ENCODE measurements at places on chromosomes 4 and X.

GRCh38 chrX:41759817-41760216, 35.8 kb downstream of the GPR82 start:
- peak; percentile 10 for DNase-seq

- no peak for DNase-seq
These were observed 1.5 kb downstream of the MAGT1 start for GRCh38 chrX:77893713-77894112.

GRCh38 chr4:69764311-69764710, 3.9 kb upstream of the SULT1B1 start:
- no peak for DNase-seq

- peak; percentile 83 for DNase-seq
These were observed at the start of gene GLRB for GRCh38 chr4:157075811-157076577. Gene GLRB (plus strand): TSS chr4:157076150. CDS start chr4:157078025, 1,875 bp downstream.

DNA sequence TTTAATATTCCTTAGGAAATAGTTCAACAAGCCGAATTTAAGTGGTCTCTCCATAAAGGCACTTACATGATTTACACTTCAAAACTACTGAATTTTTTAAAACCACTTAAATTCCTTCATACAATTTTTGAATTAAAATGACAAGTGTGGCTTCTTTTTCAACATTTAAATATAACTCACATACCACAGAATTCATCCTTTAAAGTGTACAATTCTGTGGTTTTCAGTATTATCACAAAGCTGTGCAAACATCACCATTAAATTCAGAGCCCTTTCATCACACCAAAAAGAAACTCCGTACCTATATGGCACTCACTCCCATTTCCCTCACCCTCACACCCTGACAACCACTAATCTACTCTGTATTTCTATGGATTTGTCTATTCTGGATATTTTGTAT, 200.9 kb upstream of the MAB21L2 start:
- no peak for DNase-seq

- DNase-seq = peak; percentile 44
These were observed 203.1 kb downstream of the SLC7A11 start for GRCh38 chr4:138039010-138039409.

- no peak for DNase-seq
These were observed 11.8 kb downstream of the AKAP4 start for GRCh38 chrX:50188859-50189600.

DNA sequence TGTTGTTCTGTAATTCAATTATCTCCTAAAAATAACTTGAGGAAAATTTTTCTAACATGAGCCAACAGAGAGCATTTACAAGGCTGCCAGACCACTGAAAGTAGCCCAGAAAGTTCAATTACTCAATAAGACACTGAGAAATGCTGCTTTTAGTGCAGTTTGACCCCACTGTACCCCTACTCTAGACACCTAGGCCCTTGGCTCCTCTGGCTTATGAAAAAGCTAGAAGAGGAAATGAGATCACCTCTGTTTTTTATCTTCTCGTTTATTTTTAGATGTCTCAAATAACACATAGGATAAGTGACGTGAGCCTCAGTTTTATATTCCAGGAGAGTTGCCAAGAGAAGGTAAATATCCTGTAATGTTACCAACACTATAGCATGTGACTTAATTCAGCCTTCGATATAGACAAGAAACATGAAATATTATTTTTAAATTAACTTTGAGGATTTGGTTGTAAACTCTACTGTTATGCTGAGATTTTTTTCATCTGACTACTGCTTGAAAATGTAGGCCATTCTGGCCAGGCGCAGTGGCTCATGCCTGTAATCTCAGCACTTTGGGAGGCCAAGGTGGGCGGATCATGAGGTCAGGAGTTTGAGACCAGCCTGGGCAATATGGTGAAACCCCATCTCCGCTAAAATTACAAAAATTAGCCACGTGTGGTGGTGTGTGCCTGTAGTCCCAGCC, 24.4 kb downstream of the TNIP3 start:
- DNase-seq = no peak

- DNase-seq = no peak
These were observed 28.3 kb upstream of the PGRMC2 start for GRCh38 chr4:128315756-128316520.

DNA sequence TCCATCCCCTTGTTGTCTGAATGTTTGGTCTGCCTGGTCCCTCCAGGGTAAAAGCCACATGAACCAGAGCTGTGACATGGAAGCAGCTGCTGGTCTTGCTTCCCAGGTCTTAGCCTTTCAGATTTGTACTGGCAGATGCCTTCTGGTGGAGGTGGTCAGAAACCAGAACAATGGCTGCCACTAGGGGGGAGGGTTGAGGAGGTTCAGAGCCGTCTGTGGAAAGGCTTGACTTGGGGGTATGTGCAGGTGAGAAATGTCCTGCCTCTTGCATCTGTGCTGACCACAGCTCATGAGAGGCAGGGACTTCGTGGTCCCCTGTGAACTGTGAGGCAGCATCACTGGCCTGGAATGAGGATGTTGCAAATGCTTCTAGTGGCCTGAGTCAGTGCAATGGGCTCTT, 144.2 kb upstream of the WDR1 start:
- no peak for DNase-seq

GRCh38 chr4:123603165-123603564, 206.6 kb downstream of the SPRY1 start:
- no peak for DNase-seq

DNA sequence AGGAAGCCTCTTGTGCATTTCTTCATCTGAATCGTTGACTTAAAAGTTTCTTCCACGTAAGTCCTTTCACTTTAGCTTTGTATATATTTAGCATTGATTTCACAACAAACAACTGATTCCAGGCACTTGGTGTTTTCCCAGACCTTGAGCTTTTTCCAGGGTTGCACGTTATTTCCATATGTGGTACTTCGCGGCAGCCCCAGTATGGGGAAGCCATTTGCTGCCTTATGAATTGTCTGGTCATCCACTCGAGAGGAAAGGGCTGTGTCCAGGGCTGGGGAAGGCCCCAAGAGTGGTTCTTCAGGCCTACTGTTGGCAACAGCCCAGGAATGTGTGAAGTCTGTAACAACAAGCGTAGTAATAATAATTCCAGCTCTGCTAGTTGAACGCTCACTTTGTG, 2.8 kb upstream of the TLR8 start:
- peak; percentile 14 for DNase-seq

- no peak for DNase-seq
These were observed 209.1 kb upstream of the FAM47A start for GRCh38 chrX:34341258-34341657.

GRCh38 chrX:124415115-124415800, 68.9 kb downstream of the SH2D1A start:
- no peak for DNase-seq

DNA sequence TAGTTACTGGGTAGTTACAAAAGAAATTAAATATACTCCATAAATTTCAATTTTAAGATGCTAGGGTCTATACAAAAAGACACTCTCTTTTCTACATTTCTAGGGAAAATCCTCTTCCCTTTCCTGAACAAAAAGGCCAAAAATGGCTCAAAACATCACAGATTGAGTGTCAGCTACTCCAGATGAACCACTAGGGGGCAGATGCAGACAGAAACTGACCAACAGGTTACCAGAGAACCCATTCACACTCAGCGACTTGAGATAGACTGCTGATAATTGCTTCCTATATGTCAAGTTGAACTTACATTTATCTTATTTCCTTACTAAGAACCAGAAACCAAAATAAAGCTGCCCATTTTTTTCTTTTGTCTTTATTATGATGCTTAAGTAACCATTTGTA, 83.4 kb upstream of the MID1IP1 start:
- peak; percentile 22 for DNase-seq

GRCh38 chrX:84188320-84188834, 378 bp upstream of the RPS6KA6 start:
- DNase-seq = peak; percentile 68

DNA sequence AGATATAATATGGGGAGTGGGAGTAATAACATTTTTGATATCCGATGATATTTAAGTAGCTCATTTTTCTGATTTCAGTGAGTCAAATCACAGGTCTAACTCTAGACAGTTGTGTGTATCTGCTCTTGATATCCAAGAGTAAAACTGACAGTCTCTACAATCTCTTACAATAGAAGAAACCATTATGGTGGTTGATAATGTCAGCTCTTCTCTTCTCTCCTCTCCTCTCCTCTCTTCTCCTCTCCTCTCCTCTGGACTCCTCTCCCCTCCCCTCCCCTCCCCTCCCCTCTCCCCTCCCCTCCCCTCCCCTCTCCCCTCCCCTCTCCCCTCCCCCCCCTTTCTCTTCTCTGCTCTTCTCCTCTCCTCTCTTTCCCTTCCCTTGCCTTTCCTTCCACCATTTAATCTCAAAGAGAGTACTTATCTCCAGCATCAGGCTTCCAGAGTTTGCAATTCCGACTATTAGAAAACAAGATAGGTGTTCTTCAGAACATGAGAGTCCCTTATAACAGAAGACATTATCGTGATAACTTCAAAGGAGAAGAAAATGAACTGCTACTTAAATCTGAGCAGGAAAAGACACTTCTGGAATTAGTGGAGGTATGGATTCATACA, 6.2 kb downstream of the TDO2 start:
- DNase-seq = no peak

- DNase-seq = no peak
These were observed 60.6 kb downstream of the POLR2B start for GRCh38 chr4:57039345-57039744.
